ENCODE measurements at places on chromosomes 2 and 18.

GRCh38 chr2:167708998-167709397, 538.4 kb downstream of the STK39 start:
- DNase-seq: no peak

DNA sequence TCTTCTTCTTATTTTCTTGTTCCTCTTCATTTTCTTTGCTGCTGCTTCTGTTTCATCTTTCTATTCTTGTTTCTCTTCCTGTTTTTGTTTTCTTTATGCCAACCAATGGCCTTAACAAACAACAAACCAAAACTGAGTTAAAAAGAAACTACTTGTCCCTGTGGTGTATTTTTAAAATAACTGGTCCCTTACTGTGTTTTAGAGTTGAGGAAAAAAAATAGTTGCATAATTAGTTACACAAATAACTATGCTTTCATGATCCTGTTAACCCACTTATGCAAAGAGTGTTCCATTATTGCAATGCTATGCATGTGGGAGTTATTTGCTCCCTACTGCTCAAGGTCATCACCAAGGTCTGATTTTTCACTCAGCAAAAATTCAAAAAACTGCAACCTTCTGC, 39.5 kb upstream of the IMP4 start:
- DNase-seq: no peak

DNA sequence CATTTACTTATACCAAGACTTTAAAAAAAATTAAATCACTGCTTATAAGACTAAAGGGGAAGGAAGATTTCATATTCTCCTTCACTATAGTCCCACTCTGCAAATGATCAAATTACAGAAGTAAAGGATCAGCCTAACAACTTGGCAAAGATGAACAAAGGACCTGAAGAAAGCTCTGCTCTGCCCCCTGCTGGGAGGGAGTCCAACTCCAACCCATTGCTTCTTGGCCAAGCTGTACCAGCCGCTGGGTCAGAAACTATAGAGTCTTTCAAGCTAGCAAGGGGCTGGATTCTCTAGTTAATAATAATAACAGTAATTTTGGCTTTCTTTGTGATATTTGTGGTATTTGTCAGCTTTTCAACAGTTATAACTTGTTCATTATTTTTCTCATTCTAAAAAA, 927.0 kb upstream of the CRIM1 start:
- DNase-seq: peak; percentile 45

DNA sequence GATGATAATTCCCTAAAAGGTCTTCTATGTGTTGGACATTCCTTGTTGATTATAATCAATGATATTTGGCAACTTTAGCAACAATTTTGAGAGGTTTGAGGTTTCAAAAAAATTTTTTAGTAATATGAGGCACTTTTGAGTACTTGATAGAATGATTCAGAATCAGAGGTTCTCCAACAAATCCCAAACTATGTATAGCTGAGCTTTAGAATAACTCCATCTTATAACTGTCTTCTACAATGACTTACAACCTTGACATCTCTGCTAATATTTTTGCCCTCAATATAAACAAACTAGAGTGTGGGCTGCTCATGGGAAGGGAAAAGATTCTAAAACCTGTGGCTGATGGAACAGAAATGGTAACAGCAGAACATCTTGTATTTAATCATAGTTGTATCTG, 21.5 kb upstream of the SERPINB7 start:
- DNase-seq: no peak

- no peak for DNase-seq
Measured at GRCh38 chr18:57497372-57498294, 62.5 kb downstream of the ONECUT2 start.

GRCh38 chr2:49948744-49949143, 794.4 kb upstream of the FSHR start:
- no peak for DNase-seq

GRCh38 chr18:61551586-61551985, 218.4 kb downstream of the CDH20 start:
- DNase-seq: peak; percentile 45

- DNase-seq: no peak
Measured at GRCh38 chr18:25247725-25248124, 104.2 kb downstream of the ZNF521 start.

GRCh38 chr2:24019729-24020128, 9.8 kb downstream of the MFSD2B start:
- DNase-seq: no peak

- peak; percentile 19 for DNase-seq
Measured at GRCh38 chr18:62418258-62418657, 93.1 kb downstream of the TNFRSF11A start.

GRCh38 chr2:47065771-47066380, 89.2 kb downstream of the STPG4 start:
- no peak for DNase-seq

- DNase-seq: no peak
Measured at GRCh38 chr2:33516456-33516995, 40.1 kb downstream of the RASGRP3 start.

GRCh38 chr2:3323360-3324035, 54.1 kb downstream of the EIPR1 start:
- no peak for DNase-seq

- peak; percentile 79 for DNase-seq
Measured at GRCh38 chr2:144456680-144457079, 63.2 kb downstream of the ZEB2 start.

DNA sequence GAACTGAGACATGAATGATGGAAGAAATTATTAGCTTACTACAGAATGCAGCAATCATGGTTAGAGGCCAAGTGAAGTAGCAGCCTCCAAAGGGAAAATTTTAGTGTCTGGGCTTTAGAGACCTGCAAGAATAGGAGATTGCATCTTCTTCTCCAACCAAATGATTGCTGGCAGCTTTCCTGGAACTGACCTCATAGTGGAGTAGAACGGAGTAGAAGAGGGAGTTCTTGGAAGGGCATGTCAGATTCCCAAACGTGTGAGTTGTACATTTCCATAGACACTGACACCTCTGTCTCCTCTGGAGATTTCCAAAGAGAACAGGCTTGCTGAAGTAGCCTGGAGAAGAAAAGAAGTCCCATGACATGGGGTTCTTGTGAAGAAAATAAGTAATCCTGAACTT, 169.8 kb upstream of the ERBB4 start:
- DNase-seq: no peak

GRCh38 chr2:149185942-149186490, 144.4 kb upstream of the LYPD6 start:
- peak; percentile 8 for DNase-seq

DNA sequence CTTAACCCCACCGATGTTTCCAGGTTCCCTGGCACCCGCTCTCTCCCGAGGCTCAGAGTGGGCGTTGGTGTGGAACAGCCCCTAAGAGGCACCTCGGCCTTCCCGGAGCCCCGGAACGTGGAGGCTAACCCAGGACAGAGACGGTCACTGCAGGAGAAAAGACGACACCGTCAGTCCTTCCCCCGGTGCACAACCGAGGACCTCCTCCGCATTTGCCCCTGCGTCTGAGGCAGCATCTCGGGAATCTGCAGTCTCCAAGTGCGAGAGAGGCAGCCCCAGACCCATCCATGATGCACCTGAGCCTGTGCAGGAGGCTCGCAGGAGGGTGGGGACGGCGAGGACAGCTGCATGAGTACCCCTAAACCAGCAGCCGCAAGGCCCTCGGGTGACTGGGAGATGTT, 204.9 kb upstream of the SALL3 start:
- DNase-seq: no peak

DNA sequence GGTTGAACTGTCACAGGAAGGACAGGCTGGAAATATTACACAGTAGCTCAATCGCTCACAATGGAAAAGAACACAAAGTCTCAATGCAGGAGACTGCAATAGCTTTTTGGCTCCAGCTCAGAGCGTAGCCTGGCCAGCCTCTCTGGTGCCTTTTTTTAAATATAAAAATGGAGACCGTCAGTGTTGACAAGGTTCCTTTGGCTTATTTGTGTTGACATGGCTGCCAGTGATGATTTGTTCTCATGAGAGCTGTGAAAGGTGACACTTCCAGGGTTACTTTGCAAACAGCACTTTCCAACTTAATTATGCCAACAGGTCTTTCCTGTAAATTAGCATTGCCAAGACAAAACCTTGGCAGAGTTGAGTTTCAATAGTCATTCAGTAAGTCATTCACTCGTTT, 70.8 kb downstream of the KCNE4 start:
- DNase-seq: no peak

- DNase-seq: no peak
Measured at GRCh38 chr2:206241736-206242135, 32.7 kb upstream of the ZDBF2 start.

GRCh38 chr2:140994856-140995255, 1136.0 kb downstream of the LRP1B start:
- no peak for DNase-seq

DNA sequence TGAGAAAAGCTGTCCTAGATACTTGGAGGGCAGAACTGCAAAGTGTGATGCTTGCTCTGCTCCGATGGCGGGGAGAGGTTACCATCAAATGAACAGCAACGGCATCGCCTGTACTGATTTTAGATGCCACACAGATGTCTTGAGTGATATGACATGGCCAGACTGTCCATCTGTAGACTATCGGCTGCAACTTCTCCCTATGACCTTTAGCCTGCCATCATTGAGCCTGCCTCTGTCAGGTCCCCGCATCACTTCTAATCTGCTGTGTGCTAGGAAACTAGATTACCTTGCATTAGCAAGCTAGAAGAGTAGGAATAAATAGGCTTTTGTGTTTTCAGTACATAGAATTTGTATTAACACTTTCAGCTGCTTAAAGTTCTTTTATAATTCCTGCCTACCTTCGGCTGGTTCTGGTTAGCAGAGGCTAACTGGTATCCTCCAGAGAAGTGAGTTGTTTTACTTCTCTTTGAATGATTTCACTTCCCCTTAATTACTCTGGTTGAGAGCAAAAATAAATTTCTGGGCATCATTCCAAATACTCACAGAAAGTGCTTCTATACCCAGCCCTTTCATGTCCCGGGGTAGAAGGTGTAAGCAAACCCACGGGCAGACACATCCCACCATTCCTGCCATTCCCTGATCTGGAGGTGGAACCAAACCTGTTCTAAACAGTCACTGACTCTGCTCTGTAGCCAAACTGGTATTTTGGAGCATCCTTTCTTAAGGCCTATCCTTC, 24.0 kb downstream of the GAREM2 start:
- no peak for DNase-seq

DNA sequence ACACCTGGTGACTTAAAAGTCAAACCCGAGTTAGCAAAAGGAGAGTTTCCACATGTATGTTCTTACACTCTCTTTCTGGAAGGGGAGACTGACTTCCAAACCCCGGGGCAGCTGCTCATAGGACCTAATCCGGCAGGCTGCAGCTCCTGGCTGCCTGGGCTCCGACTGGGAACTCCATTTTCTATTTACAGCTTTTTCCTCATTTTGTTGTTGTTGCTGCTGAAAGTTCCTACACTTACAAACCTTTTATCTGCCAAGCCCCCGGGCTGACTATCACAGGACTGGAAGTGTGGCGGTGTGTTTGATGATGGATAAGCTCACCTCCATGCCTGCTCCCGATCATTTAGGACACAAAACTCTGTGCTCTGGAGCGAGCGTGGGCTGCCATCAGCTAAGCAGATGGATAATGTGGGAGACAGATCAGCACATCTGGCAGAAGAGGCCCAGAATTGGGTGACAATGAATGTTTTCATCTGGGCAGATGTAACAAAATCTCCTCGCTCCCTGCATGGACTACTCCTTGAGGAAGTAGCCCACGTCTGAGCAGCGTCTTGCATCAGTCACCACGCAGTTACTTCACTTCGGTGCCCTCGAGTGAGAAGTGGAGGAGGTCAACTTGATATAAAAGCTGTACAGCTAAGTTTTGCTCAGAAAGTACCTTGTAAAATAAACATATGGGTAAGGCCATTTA, 114.4 kb upstream of the COPS8 start:
- DNase-seq: no peak

GRCh38 chr18:44851856-44852621, 171.4 kb downstream of the SETBP1 start:
- no peak for DNase-seq

GRCh38 chr2:232523682-232524597, 2.0 kb upstream of the CHRND start:
- DNase-seq: peak; percentile 53

DNA sequence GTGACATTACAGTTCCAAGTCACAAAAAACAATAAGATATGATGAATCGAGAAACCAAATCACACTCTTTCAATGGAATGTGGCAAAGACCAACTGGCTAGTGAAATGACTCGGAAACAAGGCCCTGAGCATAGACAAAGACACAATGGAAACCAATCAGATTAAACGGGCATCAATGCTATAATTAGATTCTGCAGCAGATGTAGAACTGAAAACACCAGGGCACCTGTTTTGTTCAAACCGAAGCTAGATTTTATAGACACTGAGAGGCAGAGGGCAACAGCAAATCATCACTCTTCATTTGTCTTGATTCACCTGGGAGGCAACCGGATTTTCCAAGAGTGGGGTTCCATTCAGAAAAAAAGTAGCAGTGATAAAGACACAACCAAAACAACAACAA, 92.8 kb upstream of the BARD1 start:
- no peak for DNase-seq

DNA sequence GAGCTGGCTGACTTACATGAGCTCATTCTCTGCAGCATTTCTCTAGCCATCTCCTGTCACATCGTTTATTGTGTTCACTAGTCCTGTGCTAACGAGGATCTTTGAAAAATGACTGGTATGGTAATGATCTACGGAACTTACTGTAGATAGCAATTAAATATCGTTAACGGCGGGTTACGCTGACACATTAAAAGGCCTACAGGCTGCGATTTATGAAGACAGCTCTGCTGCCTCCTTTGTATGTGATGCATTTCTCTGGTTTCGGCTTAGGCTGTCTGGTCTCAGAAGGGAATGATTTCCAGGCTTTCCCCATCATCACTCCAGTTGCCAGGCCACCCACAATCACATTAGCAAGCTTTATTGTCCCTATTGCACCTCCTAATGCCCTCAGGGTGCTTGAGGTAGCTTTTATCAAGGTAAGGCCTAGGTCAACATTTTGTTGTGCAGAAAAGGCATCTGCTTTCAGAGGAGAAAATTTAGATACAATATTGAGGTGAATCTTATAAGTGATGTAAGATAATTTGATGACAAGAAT, 284.4 kb downstream of the SOX11 start:
- no peak for DNase-seq

DNA sequence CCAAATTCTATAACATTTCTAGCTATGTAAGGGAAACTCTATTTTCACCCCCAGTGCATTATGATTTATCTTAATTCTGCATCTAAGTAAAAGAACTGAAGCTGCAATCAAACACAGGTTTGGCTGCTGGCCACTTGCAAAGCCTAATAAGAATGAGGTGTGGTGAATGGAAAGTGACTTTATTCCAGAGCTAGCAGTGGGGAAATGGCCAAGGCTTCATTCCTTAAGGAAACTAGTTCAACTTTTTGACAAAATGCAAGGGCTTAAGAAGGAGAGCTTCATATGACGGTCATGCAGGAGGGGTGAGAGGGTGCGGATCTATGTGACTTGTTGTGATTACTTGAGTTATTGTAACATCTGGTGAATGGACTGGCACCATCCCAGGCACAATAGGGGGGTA, 1802.0 kb downstream of the SUCLG1 start:
- no peak for DNase-seq

DNA sequence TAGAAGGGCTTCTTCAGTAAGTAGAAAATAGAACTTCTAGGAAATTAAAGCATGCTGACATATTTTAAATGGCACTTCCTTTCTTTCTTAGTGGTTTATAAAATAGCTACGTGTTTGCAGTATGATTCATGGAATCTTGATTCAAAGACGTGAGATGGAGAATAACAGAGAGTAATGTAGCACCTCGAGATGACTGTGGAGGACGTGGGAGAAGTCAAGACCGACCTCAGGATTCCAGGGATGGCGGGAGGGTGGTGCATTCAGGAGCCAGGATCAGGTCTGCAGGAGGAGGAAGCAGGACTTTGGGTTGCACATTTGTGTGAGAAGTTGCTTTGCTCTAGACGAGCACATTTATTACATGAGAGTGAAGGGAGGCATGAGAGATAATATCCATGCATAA, 56.0 kb downstream of the DCDC2C start:
- DNase-seq: no peak

- no peak for DNase-seq
Measured at GRCh38 chr2:39300044-39300978, 56.5 kb upstream of the CDKL4 start.

Data from activated CD4-positive, alpha-beta T cell treated with anti-CD3 and anti-CD28 coated beads, Interleukin-10, Interleukin-2, amounts not matched to agents 100 ng/mL and 50 ng/mL, durations not matched to agents 16 hours and 8 hours (primary cell).